Effector memory CD8-positive, alpha-beta T cell (primary cell): ENCODE measurements at places on chromosomes 5 and 9.

GRCh38 chr9:124549016-124549415 lies 41.8 kb upstream of the NR5A1 start:
- no peak for DNase-seq

GRCh38 chr5:169115461-169116124 lies 185.3 kb downstream of the SLIT3 start:
- DNase-seq, result no peak

DNA sequence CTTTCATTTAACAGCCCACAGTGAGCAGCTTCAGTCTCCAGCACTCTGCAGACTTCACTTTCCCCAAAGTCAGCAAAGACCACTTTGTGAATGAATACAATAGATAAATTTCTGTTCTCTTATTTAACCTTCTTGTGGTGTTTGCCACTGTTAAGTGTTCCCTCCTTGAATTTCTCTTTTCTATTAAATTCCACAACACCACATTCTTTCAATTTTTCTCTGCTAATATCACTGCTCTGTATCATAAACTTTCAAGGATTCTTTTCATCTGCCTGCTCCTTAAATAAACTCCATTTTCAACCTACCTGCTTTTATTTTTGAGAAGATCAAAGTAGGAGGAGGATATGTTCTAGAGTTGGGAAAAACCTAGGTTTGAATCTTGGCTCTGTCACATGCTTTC lies 739.5 kb upstream of the GRAMD2B start:
- no peak for DNase-seq

- DNase-seq, result no peak
Observed at GRCh38 chr5:174720612-174721529, 3.5 kb upstream of the MSX2 start.

- DNase-seq, result no peak
Observed at GRCh38 chr9:10062629-10063395, 550.0 kb downstream of the PTPRD start.

GRCh38 chr5:154766558-154767281 lies 11.5 kb downstream of the LARP1 start:
- DNase-seq, result no peak

DNA sequence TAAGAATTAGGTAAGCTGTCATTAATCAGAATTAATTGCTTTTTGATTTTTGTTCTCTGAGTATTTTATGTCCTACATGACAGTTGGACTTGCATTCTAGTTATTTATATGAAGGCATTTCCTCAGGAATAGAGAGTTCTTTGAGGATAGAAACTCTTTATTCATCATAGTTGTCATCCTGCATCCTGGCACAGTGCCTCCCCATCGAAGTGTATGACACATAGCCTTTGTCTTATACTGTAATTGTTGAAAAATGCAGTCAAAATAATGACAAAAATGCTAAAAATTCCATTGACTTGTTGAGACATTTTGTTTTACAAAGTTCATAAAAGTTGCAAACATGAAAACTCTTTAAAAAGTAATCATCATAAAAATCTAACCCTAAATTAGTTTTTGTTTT lies 36.5 kb downstream of the CFAP95 start:
- DNase-seq, result no peak

DNA sequence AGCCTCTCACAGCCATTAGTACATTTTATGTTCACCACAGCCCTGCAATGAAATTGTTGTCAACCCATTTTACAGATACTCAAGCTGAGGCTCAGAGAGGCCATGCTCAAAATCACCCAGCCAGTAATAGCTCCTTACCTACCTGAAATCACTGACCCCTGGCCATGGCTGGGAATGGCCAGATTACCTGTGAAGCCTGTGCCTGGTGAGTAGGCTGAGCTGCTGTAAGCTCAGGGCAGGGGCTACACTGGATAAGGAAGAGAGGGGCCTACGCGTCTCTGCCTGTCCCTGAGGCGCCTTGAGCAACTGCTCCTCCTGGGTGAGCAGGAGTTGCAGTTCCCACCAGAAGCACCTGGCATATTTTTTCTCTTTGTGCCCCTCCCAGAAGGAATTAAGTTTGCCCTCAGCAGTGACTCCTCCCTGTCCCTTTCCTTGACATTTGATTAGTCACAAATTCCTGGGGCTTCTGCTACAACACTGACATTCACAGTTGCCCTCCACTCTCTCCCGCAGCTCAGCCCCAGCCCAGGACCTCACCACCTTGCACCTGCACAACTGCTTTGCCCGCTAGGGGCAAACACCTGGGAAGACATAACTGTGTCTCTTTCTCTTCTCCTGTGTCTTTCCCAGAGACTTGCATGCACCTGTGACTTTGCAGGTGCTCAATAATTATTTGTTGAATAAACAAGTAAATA lies 5.7 kb downstream of the CLTB start:
- DNase-seq, result no peak

DNA sequence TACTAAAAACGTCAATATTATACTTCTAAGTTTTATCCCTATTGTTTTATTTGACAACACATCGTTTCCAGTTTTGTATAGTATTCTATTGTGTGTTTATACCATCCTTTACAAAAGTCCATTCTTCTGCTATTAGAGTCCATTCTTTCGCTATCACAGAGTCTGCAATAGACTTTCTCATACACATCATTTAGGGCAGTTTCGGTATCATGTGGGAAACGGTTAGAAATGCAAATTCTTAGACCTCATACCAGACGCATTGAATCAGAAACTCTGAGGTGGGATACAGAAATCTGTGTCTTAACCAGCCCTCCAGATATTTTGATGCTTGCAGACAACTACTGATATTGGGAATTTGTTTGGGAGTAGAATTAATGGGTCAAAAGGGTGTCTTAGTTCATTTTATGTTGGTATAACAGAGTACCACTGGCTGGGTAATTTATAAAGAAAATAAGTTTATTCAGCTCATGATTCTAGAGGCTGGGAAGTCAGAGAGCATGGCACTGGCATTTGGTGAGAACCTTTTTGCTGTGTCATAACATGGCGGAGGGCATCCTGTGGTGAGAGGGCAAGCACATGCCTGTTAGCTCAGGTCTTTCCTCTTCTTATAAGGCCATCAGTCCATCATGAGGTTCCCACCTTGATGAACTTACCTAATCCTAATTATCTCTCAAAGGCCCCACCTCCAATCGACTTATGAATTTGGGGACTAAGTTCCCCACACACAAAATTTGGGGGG lies 21.1 kb downstream of the CARTPT start:
- no peak for DNase-seq

- DNase-seq, result no peak
Observed at GRCh38 chr5:140000332-140000731, 42.8 kb downstream of the NRG2 start.

DNA sequence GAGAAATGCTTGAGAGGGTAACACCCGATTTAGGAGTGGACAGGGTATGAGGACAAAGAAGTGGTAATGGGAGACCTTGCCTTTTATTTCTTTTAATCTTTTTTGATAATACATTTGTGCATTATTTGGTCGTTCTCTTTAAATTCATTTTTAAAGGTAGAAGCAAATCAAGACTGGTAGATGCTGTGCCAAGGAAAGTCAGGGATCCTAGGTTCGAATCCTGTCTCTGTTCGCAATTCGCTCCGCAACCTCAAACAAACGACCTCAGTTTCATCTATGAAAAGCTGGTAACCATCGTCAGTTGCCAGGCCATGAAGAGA lies 353 bp upstream of the TMED9 start:
- DNase-seq, result no peak

GRCh38 chr9:70994582-70994981 lies 126.8 kb downstream of the TRPM3 start:
- no peak for DNase-seq

DNA sequence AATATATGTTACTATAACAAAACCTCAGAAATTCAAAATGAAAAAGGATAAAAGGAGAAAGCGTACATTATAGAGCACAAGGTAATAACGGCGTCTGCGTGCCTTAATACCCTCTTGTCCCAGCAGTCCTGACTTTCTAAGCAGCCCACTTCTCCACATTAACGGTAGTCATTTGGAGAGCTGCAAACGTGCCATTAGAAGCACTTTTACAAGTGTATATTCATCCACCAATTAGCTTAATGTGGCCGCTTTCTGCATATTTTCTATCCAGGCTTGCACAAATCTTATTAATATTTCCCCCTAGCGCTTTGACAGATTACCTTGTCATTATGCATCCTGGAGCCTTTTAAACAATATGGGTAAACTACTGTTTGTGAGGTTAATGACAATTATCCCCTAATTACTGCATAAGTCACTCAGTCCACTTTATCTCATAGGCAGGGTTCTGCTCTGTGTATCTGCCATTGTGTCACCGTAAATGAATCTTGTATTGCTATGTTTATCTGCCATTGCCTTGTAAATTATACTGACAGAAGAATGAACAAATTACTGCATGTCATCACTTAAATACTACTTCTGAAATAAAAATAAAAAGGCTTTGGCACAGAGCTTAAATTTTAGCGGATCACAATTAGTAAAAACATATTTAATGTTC lies 421.3 kb downstream of the BNC2 start:
- no peak for DNase-seq

GRCh38 chr5:106940301-106940846 lies 730.4 kb downstream of the EFNA5 start:
- DNase-seq, result no peak

GRCh38 chr9:137025517-137025966 lies 2.5 kb downstream of the ABCA2 start:
- DNase-seq, result no peak

DNA sequence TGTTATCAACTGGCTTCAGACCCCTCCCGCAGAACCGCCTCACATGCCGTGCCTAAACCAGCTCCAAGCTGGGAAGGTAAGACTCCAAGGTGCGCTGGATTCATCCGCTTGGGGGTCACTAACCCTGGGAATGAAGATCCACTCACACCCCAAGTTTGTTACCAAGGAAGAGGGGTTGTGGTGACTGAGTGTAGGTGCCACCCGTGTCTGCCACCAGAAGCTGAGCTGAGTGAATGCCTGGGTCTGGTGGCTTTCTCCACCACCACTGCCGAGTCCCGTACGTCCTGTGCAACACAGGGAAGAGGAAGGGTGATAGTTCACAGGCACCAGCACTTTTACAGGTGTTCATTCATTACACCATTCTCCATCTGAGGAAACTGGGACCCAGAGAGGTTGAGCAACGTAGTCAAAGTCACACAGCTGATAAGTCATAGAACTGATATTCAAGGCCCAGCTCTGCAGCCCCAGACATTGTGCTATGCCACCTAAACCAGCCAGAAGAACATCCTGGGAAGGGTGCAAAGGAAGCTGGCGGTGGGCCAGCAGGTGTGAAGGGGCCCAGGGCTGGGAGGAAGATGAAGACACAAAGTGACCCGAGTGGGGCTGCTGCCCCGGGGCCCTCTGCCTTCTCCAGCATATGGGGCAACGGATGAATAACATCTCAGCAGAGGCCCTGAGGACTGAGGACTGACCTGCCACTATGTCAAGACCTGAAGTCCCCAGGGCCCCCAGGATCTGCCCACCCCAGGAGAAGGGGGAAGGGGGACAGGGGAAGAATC lies 70.9 kb upstream of the PPP1R26 start:
- no peak for DNase-seq

GRCh38 chr9:87180361-87180760 lies 233.1 kb upstream of the GAS1 start:
- DNase-seq, result no peak

DNA sequence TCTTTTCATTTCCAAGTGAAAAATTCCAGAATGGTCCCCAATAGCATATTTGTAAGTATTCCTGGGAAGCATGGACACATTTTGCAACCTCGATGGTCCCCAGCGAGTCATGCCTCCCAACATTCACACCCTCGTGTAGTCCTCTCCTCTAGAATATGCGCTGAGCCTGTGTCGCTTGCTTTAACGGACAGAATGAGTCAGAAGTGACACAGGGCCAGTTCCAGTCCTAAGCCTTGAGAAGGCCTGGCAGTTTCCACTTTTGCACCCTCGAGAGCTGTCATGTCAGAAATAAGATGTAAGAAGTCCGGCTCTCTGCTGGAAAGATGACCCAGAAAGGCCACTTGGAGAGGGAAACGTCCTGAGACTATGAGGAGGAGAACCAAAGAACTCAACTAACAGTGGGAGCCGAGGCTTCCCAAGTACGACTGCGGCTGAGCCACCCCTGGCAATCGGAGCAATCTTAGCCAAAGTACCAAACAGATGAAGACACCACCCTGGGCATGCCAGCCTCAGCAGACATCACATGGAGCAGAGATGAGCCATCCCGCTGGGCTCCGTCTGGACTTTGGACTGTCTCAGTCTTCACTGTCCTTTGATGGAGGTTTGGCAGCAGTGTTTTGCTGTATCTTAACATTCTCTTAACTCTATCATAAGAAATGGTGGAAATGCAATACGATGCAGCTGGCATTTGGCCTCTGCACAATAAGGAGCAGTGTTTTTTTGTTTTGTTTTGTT lies 42.6 kb upstream of the GFPT2 start:
- no peak for DNase-seq

DNA sequence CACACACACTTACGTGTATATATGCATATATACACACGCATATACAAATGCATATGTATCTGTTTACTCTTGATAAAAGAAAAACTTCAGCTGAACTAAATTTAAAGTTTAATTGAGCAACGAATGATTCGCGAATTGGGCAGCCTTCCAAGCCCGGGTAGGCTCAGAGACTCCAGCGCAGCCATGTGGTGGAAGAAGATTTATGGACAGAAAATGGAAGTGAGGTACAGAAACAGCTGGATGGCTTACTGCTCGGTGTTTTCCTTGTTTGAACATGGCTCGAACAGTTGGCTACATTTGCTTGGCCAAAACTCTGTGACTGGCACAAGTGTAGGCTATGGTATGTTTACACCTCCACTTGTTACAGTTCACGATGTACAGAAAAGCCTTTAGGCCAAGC lies 239.3 kb upstream of the PRDM9 start:
- DNase-seq, result no peak

- no peak for DNase-seq
Observed at GRCh38 chr9:129478961-129479630, 141.8 kb downstream of the C9orf50 start.

- no peak for DNase-seq
Observed at GRCh38 chr5:168770036-168770498, 190.9 kb upstream of the PANK3 start.

GRCh38 chr5:59712836-59713497 lies 180.6 kb downstream of the PDE4D start:
- DNase-seq, result no peak

GRCh38 chr9:72038408-72038807 lies 22.0 kb downstream of the C9orf57 start:
- DNase-seq, result no peak

DNA sequence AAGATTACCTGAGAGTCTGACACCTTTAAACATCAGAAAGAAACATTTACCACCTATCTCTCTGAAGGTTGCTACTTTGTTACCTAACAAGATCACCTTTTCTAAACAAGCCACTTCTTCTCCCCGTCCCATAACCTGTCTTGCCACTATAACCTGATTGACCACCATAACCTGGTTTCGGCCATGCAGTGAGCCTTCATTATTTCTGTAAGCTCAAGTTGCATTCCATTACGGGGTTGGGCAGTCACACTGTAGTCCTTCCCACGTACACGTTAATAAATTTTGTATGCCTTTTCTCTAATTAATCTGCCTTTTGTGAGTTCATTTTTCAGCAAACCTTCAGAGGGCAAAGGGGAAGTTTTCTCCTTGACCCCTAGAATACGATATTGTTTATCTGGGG lies 28.0 kb upstream of the CCNG1 start:
- no peak for DNase-seq

DNA sequence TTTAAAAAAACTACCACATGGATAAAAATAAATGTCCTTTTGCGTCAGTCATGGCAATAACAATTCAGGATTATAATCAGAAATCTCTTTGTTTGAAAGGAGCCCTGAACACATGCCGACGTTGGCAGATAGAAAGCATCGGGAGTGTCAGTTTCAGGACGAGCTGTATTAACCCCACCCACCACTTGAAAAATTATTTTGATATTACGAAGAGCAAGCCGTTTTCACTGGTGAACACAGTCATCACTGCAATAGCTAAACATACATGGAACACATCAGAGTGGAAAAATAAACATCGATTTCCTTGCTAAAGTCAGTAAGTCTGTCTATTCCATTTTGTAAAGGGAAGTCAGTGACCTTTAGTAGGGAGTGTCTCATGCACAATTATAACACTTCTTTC lies 266.4 kb upstream of the FBXL7 start:
- no peak for DNase-seq
